ENCODE measurements at places on chromosomes 2 and 18.

- no peak for DNase-seq
These were observed 203.3 kb upstream of the SPOPL start for GRCh38 chr2:138298120-138298814.

DNA sequence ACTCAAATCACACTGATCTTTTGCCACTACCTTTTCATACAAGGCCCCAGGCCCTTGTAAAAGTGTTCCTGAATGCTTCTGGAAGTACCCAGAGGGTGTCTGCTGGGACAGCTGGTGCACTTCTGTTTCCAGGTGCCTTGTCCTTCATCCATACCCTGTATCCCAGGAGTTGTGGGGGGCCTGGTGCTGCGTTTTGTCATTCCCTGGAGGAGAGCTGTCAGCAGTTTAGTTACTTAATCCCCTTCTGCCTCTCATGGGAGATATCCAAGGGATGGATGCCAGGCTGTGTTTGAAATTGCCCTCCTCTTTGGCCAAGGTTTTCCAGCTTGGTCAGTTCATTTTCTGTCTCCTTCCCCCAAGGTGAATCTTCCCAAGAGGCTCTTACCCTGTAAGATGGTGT, 158.3 kb downstream of the WDSUB1 start:
- DNase-seq: no peak

DNA sequence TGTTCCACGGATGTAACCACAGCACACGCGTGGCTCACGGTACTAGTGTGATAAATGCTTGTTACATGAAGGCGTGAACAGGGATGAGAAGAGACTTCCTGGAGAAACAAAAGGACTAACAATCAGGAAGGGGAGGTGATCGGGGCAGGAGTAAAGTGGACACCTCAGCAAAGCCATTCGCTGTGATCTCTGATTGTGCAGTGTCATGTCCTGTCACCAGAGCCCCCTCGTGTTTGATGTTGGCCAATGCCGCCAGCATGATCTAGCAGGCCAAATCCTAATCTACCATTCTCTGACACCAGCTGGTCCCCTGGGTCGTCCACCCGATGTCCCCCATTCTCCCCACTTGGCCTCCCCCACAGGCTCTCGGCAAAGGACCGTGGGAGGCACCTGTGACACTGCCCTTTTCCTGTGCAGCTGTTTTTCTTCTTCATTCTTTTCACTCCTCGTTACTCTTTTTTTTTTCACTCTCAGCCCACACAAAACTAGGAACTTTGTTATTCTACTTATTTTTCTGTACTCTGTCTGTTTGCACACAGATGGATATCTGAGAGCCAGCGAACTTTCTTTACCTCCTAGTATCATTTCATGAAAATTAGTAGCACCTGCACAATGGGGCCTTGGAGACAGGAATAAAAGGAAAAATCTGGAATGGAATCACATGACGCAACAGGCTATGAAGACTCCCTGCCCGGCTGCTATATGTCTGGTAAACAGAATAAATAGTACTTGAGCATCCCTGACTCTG, 146.8 kb downstream of the TGIF1 start:
- DNase-seq: no peak

- DNase-seq: no peak
These were observed 504.9 kb downstream of the CCDC85A start for GRCh38 chr2:56688661-56689060.

DNA sequence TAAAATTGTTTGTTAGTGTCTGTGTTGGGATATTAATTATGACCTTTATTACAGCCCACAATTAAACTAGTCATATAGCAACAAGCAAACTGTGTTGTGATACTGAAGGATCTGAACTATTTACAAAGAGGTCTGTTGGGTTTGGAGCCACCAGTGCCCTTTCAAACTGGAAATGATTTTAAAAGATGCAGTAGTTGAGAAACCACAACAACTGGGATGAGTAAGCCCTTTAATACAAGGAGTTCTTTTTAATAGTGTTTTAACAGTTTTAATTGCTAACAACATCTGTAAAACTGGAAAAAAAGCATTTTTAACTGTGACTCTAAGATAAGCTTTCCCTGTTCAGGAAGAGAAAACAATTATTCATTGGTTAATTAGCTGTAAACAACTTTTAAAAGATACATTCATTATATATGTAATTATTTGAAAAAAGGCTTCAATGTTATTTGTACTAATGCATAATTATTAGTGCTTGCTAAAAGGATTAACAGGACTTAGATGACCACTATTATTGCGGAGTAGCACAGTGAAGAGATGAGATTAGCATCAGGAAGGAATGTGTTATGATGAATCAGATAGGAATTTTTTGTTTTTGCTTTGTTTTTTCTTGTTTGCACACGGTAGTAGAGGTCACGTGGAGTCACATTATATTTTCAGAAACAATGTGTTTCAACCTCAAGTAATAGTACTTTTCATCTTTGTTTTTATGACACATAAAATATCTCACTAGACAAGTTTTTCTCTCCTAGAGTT, 392.7 kb upstream of the FANCL start:
- no peak for DNase-seq

- DNase-seq: no peak
These were observed 28.4 kb upstream of the GPC1 start for GRCh38 chr2:240407090-240407489.

GRCh38 chr2:240600451-240600961, 14.0 kb downstream of the CAPN10 start:
- no peak for DNase-seq

GRCh38 chr2:27379836-27380625, 503 bp downstream of the ZNF513 start:
- no peak for DNase-seq
